Astrocyte of the hippocampus (primary cell): ENCODE measurements at places on chromosomes 11 and 22.
A peak's percentile ranks its signal among the peaks of the same experiment; 100 is the strongest.

- no peak for DNase-seq
Observed at GRCh38 chr22:17302616-17303015, 66.6 kb upstream of the CECR2 start.

DNA sequence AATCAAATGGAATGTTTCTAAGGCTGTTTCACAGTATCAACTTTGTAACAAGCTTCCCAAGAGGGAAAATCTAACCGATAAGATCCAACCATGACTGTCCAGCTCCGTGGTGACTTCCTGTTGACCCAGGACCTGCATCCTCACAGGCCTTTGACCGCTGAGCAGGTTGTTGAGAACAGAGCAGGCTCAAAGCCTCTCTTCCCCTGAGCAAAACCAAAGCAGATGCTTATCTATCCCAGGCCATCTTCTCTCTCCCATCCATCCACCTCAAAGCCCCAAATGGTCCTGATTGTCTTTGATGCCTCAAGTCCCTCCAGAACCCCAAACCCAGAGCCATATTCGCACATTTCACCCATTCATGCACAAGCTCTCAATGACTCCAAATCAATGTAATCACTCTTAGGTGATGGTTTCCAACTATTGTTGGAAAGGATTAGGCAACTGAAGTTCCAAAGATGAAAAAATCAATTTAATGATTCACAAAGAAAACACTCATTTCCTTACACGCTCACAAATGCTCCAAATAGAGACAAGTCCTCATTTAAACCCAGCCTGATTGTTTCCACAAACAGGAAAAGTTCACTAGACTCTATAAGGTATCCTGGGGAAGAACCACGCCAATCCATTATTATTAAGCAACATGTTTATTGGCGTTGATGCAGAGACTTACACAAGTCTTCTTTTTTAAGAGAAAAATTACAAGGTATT lies 48.7 kb downstream of the C11orf58 start:
- no peak for DNase-seq

DNA sequence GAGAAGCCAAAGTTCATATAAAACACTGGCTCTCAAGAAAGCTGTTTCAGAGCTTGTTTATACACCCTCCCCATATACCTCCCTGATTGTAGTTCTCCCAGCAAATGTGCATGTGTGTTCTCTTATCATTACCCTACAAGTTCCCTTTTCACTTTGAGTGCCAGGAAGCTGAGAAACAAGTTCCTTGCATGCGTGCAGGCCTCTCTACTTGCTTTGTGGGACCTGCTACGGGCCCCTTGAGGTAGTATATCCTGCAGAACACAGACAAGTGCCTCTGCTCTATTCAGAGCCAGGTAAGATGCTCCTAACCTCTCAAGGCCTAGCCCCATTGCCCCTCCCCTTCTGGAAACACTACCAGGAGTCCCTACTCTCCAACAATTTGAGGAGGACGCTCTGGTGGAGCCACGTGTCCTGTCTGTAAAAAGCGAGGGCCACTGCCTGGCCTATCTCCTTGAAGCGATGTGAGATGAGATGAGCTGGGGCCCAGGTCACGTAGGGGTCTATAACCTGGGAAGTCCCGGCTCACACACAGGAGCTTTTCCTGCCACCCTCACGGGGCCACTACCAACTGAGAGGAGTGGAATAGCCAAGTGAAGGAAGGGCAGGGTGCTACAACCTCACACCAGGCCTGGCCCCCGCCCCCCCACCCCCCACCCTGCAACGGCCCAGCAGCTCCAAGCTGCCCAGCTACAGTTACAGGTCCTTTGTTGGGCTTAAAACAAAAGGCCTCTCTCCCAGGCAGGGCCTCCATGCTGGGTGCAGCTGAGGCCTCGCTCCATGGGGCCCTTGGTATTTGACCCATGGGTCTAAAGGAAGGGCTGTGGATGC lies 2.6 kb upstream of the ATP5MGL start:
- DNase-seq, result no peak

GRCh38 chr22:23183061-23183698 lies 2.9 kb downstream of the BCR start:
- DNase-seq, result peak; percentile 86

DNA sequence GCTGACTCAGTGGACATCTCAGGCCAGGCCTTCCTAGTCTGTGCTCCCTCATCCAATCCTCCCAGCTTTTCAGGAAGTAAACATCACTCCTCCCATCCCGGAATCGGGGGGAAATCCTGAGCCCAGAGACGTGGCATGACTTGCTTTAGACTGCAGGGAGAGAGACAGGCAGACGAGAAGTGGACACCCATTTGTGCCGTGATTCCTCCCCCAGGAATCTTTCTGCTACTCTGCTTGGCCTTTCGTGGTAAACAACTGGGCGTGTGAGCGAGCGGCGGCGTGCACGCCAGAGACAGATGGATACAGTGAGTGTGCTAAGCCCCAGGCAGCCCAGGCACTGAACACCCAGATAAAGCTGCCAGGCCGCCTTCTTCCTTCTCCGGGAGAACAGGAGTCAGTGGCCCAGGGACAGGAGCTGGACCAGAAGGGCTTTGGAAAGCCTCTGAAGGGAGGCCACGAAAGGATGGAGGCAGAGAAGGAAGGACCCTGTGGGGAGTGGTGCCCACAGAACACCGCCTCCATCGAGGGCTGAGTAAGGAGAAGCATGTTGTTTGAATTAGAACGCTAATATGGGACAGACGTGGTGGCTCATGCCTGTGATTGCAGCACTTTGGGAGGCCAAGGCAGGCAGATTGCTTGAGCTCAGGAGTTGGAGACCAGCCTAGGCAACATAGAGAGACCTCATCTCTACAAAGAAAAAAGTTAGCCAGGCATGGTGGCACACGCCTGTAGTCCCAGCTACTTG lies 53.0 kb upstream of the PRR5 start:
- DNase-seq, result no peak

- DNase-seq, result no peak
Observed at GRCh38 chr22:40107851-40108378, 69.8 kb upstream of the TNRC6B start.

GRCh38 chr11:66333896-66334604 lies 2.2 kb downstream of the RIN1 start:
- DNase-seq, result no peak

GRCh38 chr11:20336056-20336455 lies 27.5 kb upstream of the HTATIP2 start:
- DNase-seq, result no peak

DNA sequence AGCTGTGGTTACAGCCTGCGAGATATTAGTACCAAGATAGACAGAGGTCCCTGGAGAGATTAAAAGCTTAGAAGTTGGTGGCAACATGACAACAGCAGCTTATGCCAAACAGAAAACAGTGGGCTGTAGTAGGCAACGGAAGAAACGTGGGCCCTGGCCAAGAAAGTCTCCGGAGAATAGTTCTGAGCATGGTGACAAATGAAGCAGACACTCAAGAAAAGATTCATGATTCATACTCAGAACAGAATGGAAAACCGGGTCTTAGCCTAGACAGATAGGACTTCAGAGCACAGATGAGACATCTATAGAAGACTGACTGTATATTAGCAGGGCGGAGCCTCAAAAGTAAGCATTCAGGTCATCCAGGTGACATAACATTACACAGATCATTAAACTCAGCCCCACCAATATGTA lies 727.4 kb downstream of the ETS1 start:
- peak; percentile 32 for DNase-seq

- DNase-seq, result peak; percentile 80
Observed at GRCh38 chr11:45209891-45210699, 63.7 kb downstream of the PRDM11 start.

GRCh38 chr11:63906585-63906984 lies 10.4 kb downstream of the RCOR2 start:
- no peak for DNase-seq

DNA sequence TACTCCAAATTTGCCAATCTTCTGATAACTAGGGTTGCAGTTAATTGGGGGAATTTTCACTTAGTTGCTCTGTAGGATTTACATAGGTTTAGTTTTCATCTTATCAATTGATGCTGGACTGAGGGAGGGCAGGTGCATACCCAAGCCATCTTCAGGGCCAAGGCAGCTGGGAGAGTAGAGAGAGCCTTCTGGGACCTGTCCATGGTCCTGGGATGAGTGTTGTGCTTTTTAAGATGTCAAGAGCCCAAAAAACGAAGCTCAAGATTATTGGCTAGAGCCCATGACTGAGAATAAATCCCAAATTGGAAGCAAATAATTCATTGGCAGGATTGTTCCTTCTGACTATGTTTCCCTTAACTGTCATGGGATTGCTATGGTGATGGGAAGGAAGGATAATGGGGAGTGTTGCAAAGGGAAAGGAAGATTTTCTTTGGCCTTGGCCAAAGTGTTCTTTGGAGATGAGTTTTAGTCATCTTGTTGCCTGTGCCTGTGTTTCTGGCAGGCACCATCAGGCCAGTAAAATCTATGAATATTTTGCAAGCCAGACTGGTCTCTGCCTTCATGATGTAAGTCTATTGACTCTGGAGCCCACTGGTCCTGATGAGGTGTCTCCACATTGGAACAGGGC lies 4.5 kb downstream of the SLC22A6 start:
- DNase-seq, result peak; percentile 36

DNA sequence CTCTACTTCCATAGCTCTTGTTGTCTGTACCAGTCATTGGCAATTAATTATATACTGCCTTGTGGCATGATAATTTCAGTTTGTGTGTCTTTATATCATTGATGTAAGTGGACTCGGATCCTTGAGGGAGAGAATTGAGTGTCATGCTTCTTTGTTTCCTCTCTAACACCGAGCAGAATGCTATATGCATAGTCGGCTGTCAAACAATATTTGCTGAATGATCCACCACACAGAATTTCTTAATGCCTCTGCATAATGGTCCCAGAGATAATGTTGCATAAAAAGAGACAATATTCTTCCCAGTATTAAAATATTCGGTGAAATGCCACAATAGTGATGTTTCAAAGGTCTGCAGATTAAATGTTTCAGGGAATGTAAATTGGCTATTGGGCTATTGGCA lies 664.8 kb downstream of the NTM start:
- no peak for DNase-seq

DNA sequence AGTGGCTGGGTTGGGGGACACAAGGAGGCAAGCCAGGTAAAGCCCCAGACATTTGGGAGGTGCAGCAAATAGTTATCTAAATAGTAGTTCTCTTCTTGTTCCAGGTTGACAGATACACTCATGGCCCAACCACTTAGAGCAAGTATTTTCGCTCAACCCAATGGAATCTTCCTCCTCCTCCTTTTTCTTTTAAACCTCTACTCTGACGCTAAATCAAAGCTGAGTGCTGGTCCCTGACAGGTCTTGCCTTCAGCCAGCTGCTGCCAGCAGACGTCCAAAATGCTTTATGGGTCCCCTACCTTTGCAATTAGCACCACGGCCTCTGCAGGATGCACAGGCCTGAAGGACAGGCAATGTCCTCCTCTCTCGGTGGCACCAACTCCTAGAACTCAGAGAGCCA lies 558.5 kb downstream of the MIAT start:
- DNase-seq, result no peak

DNA sequence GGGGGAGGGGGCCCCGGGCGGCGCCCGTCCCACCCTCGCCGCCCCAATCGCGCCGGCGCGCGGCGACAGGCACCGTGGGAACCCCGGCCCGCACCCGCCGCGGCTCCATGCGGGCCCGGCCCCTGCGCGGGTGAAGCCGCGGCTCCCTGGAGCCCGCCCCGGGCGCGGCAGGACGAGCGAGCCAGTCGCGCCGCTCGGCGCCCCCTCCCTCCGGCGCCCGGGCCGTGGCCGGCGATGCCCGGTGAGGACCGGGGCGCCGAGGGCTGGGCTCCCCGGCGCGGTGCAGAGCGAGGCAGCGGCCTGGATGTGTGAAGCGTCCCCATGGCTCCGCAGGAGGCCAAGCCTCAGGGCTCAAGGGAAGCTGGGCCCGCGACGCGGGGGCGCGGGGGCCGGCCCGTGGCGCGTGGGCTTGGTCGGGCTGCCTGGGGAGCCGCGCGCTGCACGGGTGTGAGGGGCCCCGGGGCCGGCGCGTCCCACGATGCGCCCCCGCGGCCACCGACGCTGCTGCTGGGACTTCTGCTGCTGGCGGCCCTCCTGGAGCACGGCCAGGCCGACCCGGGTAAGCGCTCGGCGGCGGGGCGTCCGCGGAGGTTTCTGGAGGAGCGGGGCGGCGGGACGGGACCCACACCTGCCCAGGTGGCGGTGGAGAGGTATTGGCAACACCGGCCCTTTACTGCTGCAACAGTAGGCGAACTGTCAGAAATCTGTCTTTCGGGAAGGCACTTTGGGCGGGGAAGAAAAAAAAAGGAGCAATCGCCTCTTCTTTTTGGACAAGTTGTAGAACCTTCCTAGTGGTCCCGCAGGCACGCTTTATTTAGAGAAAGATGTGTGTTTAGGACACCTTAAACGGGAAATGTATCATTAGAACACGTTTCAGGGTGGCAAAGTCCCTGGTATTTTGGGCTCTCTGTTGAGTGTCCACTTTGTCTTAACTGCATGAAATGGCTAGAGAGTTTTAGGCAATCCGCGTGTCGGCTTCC lies 119.4 kb downstream of the HIPK3 start:
- peak; percentile 74 for DNase-seq

GRCh38 chr11:27315836-27316235 lies 47.2 kb downstream of the CCDC34 start:
- DNase-seq, result no peak

GRCh38 chr11:29438815-29439214 lies 578.0 kb downstream of the KCNA4 start:
- DNase-seq, result no peak

DNA sequence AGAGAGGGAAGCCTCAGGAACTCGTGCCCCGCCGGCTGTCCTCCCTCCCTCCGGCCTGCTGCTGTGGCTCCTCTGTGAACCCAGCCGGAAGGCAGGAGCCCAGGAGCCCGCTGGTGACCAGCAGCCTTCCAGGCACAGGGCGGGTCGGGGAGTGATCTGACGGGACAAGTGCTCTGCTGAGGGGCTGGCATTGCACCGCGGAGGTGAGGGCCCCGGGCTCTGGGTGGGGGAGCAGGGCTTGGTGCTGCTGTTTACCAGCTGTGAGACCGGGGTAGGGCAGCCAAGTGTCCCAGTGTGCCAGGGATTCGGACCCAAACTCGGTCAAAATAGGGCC lies 53.3 kb downstream of the FLRT1 start:
- no peak for DNase-seq

GRCh38 chr22:31143038-31143437 lies 2.7 kb upstream of the PLA2G3 start:
- no peak for DNase-seq
